ENCODE measurements at places on chromosomes 5 and 9.

GRCh38 chr5:173451651-173452050 is 123.4 kb upstream of the STC2 start:
- DNase-seq: no peak

GRCh38 chr9:73067074-73067473 is 84.6 kb upstream of the ANXA1 start:
- DNase-seq: no peak

GRCh38 chr9:592225-592624 is 249.3 kb upstream of the DMRT1 start:
- DNase-seq: no peak

DNA sequence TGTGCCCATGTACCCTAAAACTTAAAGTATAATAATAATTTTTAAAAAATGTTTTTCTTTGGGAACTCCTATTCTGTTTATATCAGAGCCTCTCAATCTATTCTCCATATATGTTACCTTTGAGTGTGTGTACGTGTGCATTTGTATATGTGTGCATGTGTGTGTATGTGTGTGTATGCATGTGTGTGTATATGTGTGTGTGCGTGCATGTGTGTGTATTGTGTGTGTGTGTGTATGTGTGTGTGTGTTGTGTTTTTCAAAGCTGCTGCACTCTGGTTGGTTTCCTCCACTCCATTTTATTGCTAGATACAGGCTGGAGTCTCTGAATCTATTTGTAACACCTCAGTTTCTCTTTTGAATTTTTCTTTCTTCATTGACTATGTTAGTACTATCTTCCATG is 20.0 kb downstream of the SURF6 start:
- no peak for DNase-seq

DNA sequence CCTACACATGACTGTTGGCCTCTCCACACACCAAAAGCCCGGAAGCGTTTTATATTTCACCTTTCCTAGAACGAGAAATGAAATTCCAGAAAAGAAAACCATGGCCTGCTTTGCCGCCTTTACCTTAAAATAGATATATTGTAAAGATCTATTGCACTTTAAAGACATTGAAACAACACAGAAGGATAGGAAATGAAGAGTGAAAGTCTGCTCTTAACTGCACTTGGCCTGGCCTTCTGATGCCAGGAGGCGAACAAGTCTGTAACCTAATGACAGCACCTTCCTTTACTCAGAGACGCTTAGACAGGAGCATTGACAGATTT is 6.7 kb downstream of the PRDM6 start:
- no peak for DNase-seq

DNA sequence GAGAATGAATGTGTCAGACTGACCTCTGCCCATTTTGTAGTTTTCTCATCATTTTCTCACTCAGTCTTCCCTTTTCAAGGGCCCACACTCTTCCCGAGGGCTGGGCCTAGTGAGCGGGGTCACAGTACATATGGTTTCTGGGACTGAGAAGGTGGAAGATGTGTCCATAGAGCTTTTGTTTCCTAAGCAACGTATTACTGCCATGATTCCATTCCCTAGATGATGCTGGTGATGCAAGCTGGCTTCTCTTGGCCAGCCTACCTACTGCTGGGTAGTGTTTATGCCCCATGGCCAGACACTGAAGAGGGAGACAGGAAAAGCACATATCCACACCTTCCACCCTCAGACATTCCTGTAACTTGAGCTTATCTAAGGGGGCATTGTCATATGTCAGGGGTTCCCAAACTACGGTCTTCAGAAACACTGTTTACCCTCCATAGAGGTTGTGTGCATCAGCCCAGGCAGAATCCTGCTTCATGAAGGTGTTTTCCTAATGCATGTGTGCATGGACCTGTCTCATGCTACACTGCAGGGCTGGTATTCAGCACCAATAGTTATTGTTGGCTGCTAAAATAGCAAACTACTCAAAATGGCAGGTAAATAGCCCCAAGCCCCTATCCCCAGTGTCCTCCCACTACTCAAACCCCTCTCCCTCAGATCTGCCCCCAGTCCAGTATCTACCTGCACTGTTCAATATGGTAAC is 9.5 kb downstream of the IRF1 start:
- no peak for DNase-seq

All from AML-193 (cell line).